GM04503 (cell line): ENCODE measurements at places on chromosomes 3 and 15.
A peak's percentile ranks its signal among the peaks of the same experiment; 100 is the strongest.

DNA sequence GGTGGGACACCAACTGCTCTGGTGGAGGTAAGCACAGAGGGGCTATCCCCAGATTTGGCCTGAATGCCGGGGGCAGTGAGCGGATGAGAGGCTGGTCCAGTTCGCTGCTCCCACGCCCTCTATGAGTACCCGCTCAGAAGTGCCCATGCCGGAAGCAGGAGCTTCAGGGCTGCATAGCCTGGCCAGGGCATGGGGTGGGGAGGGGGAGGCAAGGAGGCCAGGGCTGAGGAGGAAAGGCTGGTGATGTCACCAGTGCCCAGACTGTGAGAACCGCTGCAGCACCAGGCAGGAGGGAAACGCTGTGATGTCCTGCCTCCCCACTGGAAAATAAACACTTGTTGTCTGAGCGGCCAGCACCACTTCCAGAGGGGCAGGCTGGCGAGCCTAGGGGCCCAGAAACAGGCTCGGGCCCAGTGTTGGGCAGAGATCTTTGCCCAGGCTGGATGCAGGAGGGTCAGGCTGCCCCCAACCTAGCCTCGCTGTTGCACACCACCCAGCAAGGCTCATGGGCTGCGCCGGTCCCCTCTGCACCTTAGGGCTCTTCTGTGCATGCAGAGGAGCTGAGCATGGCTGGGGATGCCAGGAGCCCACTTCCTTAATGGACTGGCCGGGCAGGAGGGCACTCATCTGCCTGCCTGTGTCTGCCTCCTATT, 10.9 kb upstream of the DLL4 start:
- no peak for DNase-seq

- no peak for DNase-seq
Observed at GRCh38 chr15:23645371-23646164, 2.1 kb downstream of the MAGEL2 start.

- DNase-seq: no peak
Observed at GRCh38 chr15:79341396-79341795, 30.5 kb downstream of the TMED3 start.

GRCh38 chr3:42061713-42062380, 29.3 kb upstream of the TRAK1 start:
- DNase-seq: peak; percentile 92
